Glutamatergic neuron (in vitro differentiated cells): ENCODE measurements at places on chromosomes 4 and X. TPM values are rescaled to one million over a fixed set of nuclear protein-coding genes. Genes with fewer than 3 reads are reported as not detected.

SMARCA1 gene
- total RNA-seq: 55.7 TPM

ODAPH gene
- total RNA-seq: not detected

AR gene
- 0.56 TPM for total RNA-seq

ADAMTS3 gene
- 0.10 TPM for total RNA-seq

PASD1 gene
- total RNA-seq: not detected

ATP2B3 gene
- total RNA-seq: 68.0 TPM

MTMR8 gene
- 2.2 TPM for total RNA-seq

SPANXN4 gene
- not detected for total RNA-seq

RADX gene
- 7.5 TPM for total RNA-seq

MAGEA9B gene
- total RNA-seq: not detected

VBP1 gene
- total RNA-seq: 64.4 TPM

SPIN2A gene
- total RNA-seq: 1.5 TPM

PHEX gene
- total RNA-seq: 0.17 TPM

NEXMIF gene
- 2.9 TPM for total RNA-seq

PI4K2B gene
- total RNA-seq: 2.9 TPM

CCDC110 gene
- 1.3 TPM for total RNA-seq

MOSPD2 gene
- 11.8 TPM for total RNA-seq

KLF8 gene
- 9.4 TPM for total RNA-seq

DCX gene
- total RNA-seq: 614 TPM

WAS gene
- 2.6 TPM for total RNA-seq

SLC6A8 gene
- total RNA-seq: 108 TPM

SFRP2 gene
- total RNA-seq: 0.54 TPM
